Spinal cord (tissue), 10 donors: ENCODE measurements at places on chromosomes 6 and 20. TPM values are rescaled to one million over a fixed set of nuclear protein-coding genes. Genes with fewer than 3 reads are reported as not detected.
A peak's percentile ranks its signal among the peaks of the same experiment; 100 is the strongest.

DNA sequence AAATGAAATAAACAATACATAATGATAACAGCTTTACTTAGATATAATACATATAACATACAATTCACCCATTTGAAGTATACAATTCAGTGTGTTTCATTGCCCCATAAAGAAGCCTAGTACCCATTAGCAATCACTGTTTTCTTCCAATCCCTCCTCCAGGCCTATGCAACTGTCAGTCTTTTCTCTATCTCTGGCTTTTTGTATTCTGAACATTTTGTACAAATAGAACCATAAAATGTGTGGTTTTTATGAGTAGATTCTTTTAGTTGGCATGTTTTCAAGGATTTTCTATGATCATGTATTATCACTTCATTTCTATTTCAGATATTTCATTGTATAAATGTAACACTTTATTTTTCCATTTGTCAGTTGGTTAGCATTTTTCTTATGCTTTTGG lies 54.6 kb upstream of the MYO6 start:
- no peak overlapping the region for H3K4me3 ChIP-seq
- no peak overlapping the region for H3K27ac ChIP-seq
- peaks cover 41% of the 10 kb centered on the region for H3K36me3 ChIP-seq
- H3K27me3 ChIP-seq: no peaks in the 10 kb centered on the region

DNA sequence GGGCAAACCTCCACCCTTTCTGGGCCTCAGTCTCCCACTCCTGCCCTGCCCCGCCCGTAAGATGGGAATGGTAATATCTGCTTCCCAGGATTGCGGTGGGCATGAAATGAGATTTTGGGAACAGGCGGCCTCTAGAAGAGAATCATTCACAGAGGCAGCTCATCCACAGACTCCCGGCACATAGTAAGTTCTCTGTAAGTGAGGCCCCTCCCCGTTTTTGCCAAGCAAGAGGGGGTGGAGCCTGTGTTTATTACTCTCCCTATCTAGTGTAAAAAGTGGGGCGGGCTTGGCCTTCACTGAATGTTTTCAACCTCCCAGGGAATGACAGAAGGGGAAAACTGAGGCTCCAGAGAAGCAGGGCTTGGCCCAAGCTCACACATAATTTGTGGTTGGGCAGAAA lies 20.0 kb downstream of the SUN5 start:
- H3K4me3 ChIP-seq: no peak overlapping the region
- no peaks in the 10 kb centered on the region for H3K27me3 ChIP-seq
- DNase-seq: no peak
- H3K27ac ChIP-seq: peak overlapping the region; percentile 91

GRCh38 chr6:91094341-91094740 lies 507.5 kb upstream of the MAP3K7 start:
- no peaks in the 10 kb centered on the region for H3K36me3 ChIP-seq
- no peak overlapping the region for H3K27ac ChIP-seq
- no peak overlapping the region for H3K4me3 ChIP-seq
- H3K27me3 ChIP-seq: no peaks in the 10 kb centered on the region
- peaks cover 7% of the 10 kb centered on the region for H3K4me1 ChIP-seq
- DNase-seq: no peak

- peak; percentile 60 for DNase-seq
- H3K27me3 ChIP-seq: no peaks in the 10 kb centered on the region
- H3K27ac ChIP-seq: peak overlapping the region; percentile 93
- peak overlapping the region; percentile 58 for H3K4me3 ChIP-seq
- peaks cover 25% of the 10 kb centered on the region for H3K4me1 ChIP-seq
- no peaks in the 10 kb centered on the region for H3K36me3 ChIP-seq
Measured at GRCh38 chr6:164928728-164929407, 380.5 kb downstream of the C6orf118 start.

DNA sequence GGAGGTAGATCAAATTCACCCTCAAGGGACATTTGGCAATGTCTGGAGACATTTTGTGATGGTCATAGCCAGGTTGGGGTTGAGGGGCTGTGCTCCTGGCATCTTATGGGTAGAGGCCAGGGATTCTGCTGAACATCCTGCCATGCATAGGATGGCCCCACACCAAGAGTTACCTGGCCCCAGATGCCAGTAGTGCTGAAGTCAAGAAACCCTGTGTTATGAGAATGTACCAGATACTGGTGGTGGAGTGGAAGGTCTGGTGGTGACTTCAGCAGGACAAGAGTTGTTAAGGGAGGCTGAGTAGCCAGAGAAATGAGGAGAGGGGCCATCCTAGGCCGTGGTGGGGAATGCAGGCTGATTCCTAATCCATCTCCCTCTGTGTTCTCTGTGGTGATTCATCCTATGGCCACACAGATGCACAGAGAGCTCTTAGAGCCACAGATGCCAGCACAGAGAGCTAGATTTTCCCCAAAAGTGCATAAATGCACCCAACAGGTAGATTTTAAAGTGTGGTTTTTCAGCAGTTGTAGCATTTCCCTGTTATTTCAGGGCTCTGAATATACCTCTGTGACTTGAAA lies 43.6 kb downstream of the CDYL start:
- no peaks in the 10 kb centered on the region for H3K4me1 ChIP-seq
- no peak overlapping the region for H3K27ac ChIP-seq
- no peak overlapping the region for H3K4me3 ChIP-seq
- no peaks in the 10 kb centered on the region for H3K36me3 ChIP-seq
- no peak for DNase-seq

DNA sequence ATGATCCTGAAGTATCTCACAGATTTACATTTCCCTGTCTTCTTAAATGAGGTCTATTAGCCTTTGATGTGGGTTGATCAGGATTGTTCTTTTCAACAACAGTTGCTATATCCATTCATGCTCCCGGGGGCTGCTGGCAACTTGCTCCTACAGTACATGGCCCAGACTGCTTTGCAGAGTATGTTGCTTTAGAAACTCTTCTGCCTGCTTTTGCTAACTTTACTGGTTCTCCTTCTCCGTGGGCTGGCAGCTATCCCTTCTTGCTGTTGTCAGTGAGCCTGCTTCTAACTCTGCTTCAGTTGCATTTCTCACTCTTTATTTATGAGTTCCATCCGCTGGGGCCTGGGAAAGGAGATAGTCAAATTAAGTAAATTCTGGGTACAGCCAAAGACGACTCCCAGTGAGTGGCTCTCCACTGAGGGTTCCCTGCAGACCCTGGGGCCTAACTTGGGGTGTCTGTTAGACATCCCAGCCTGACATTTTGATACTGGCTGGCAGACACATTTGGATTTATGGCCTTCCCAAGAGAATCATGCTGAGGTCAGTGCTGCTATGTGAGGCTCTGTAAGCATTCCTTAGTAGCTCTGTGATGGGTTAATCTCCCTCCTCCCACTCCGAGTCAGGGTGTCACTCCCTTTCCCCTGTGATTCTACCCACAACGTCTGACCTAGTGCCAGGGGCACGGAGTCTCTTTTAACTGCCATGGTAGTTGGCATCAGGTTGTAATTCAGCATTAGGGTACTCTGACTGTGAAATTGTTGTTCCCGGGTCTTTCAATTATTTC lies 73.6 kb downstream of the SLX4IP start:
- H3K36me3 ChIP-seq: no peaks in the 10 kb centered on the region
- H3K27me3 ChIP-seq: no peaks in the 10 kb centered on the region
- H3K27ac ChIP-seq: peak overlapping the region; percentile 85

DNA sequence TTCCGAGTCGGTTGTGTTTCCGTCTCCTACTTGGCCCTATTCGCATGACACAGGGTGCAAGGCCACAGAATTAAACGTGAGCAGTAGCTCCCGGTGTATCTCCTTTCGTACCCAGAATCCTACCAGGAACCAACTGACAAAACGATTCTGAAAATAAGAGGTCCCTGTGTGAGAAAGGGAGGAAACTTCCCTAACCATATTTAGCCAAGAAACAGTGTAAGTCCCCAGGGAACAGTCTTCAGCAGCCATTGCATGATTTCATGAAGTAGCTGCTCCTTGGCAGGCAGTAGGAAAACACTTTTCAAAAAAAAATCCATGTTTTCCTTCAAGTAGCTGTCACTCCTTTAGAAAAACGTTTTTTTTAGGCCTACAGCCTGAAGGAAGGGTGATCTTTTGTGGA lies 46.9 kb downstream of the PDE10A start:
- no peak overlapping the region for H3K4me3 ChIP-seq
- no peaks in the 10 kb centered on the region for H3K27me3 ChIP-seq
- H3K27ac ChIP-seq: peak overlapping the region; percentile 61
- no peak for DNase-seq
- H3K36me3 ChIP-seq: no peaks in the 10 kb centered on the region
- no peaks in the 10 kb centered on the region for H3K4me1 ChIP-seq

GRCh38 chr20:3873507-3873906 lies 15.7 kb upstream of the PANK2 start:
- no peak overlapping the region for H3K27ac ChIP-seq
- no peak overlapping the region for H3K4me3 ChIP-seq
- no peak for DNase-seq
- no peaks in the 10 kb centered on the region for H3K27me3 ChIP-seq
- H3K4me1 ChIP-seq: peaks cover 4% of the 10 kb centered on the region

DNA sequence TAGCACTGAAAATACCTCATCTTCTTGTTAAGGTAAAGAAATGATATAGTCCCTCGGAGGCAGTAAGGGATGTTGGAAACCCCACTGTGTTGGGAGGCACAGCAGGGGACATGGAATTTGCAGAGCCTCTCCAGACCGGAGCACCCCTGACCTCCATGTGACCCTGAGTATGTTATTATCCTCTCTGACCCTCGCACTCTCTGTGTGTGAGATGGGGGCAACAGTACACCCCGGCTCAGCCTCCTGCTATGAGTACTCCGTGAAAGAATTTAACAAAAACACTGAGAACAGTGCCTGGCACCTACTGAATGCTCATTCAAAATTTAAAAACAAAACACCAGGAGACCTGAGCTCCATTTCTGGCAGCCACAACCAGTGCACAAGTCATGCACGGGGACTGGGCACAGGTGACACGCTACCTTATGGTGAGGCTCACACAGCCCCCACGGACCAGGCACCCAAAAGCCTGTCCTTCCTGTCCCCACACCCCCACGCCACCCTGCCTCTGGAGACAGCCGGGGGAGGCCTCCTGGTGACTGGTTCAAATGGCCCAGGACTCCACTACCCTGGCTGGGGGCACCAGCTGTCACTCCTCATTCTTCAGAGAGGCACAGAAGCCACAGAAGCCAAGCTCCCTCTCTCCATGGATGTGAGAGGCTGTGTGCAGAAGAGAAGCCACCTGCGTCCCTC lies 6.1 kb downstream of the NINL start:
- no peak overlapping the region for H3K27ac ChIP-seq
- H3K4me3 ChIP-seq: no peak overlapping the region
- peaks cover 10% of the 10 kb centered on the region for H3K4me1 ChIP-seq
- DNase-seq: no peak
- H3K36me3 ChIP-seq: peaks cover 5% of the 10 kb centered on the region
- no peaks in the 10 kb centered on the region for H3K27me3 ChIP-seq

GRCh38 chr20:684676-685319 lies 9.2 kb upstream of the SCRT2 start:
- no peak overlapping the region for H3K27ac ChIP-seq
- H3K4me3 ChIP-seq: no peak overlapping the region
- no peak for DNase-seq
- no peaks in the 10 kb centered on the region for H3K27me3 ChIP-seq
- H3K4me1 ChIP-seq: peaks cover 9% of the 10 kb centered on the region
- H3K36me3 ChIP-seq: no peaks in the 10 kb centered on the region

GRCh38 chr6:19450651-19451050 lies 386.5 kb upstream of the ID4 start:
- H3K36me3 ChIP-seq: no peaks in the 10 kb centered on the region
- H3K27ac ChIP-seq: no peak overlapping the region
- no peak overlapping the region for H3K4me3 ChIP-seq

DNA sequence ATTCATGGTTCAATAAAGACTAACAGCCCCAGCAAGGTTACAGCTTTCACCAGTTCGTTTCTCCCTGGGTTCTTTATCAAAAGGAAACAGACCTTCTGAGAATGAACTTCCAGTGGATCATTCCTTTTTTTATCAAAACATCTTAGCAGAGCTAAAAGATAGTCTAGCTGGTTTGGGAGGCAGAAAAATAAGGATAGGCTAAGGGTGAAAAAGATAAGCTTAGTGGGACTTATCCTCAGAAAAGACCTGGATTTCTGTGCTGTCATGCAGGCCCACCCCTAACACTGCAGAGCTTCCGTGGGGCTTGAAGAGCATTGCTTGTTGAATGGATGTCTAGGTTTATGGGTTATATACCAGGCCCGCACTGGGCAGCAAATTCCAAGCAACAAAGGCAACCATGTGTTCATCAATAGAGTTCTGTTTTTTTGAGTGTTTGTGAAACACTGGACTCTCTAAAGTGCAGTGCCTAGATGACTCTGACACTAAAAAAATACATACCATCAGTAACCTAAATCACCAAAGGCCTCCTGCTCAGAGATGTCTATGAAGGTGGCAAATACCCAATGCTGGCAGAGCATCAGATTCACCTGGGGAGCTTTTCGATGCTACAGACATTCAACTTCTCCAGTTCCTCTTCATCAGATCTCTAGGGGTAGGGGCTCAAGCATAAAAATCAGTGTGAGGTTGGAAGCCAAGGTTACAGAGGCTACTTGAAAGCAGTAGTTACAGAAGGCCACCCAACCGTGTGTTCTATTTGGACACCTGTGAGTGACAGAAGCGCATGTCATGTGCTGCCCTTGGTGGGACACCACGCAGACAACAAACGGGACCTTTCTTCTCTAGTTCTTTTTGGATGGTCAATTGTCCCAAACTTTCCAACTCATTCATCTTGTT lies 53.0 kb downstream of the TNFAIP3 start:
- no peaks in the 10 kb centered on the region for H3K27me3 ChIP-seq
- H3K36me3 ChIP-seq: no peaks in the 10 kb centered on the region
- H3K4me1 ChIP-seq: no peaks in the 10 kb centered on the region
- no peak for DNase-seq
- H3K27ac ChIP-seq: no peak overlapping the region

- peaks cover 11% of the 10 kb centered on the region for H3K4me1 ChIP-seq
- no peak overlapping the region for H3K4me3 ChIP-seq
- peaks cover 1% of the 10 kb centered on the region for H3K27me3 ChIP-seq
- no peaks in the 10 kb centered on the region for H3K36me3 ChIP-seq
- no peak for DNase-seq
Measured at GRCh38 chr6:33981861-33982260, 164.0 kb downstream of the GRM4 start.

PLCB4 gene
- total RNA-seq: 17.1 TPM

SLPI gene
- total RNA-seq: 15.5 TPM

BMP6 gene
- 93.3 TPM for total RNA-seq

LY6G6D gene
- 1.1 TPM for total RNA-seq

SLC32A1 gene
- total RNA-seq: 3.1 TPM

PGBD1 gene
- total RNA-seq: 11.5 TPM

BTN3A1 gene
- total RNA-seq: 29.0 TPM
